Renal cortical epithelial cell (primary cell): ENCODE measurements at places on chromosomes 16 and 17. TPM values are rescaled to one million over a fixed set of nuclear protein-coding genes. Genes with fewer than 3 reads are reported as not detected.

The CD300LG gene
- total RNA-seq = not detected in 2 replicates

The KPNA2 gene
- total RNA-seq = 72.1 and 115 TPM in 2 replicates

The IRX3 gene
- under 0.01 and 14.6 TPM in 2 replicates for total RNA-seq

The PMFBP1 gene
- 1.2 TPM in 1 of 2 replicates, not detected in the other for total RNA-seq

The CORO7 gene
- 25.1 and 35.4 TPM in 2 replicates for total RNA-seq

The FGF11 gene
- total RNA-seq = 3.3 and 10.7 TPM in 2 replicates

The DHX8 gene
- 29.3 and 57.4 TPM in 2 replicates for total RNA-seq

The IGF2BP1 gene
- 0.45 and 1.4 TPM in 2 replicates for total RNA-seq

The PARD6A gene
- total RNA-seq = 2.8 and 16.1 TPM in 2 replicates

The SNX20 gene
- total RNA-seq = not detected in 2 replicates

The CFAP97D1 gene
- under 0.01 TPM in 1 of 2 replicates, not detected in the other for total RNA-seq

The CSH2 gene
- total RNA-seq = not detected in 2 replicates

The SAMD14 gene
- 1.2 and 2.3 TPM in 2 replicates for total RNA-seq

The HP gene
- 1.8 TPM in 1 of 2 replicates, not detected in the other for total RNA-seq

The BRICD5 gene
- total RNA-seq = 0.17 and 1.7 TPM in 2 replicates
